ENCODE measurements at places on chromosomes 11 and 22. TPM values are rescaled to one million over a fixed set of nuclear protein-coding genes. Genes with fewer than 3 reads are reported as not detected.

Gene FGF19
- not detected for total RNA-seq

Gene PAMR1
- 0.58 TPM for total RNA-seq

Gene TSPAN32
- total RNA-seq: 1.5 TPM

Gene OR51L1
- not detected for total RNA-seq

Measured in stomach (tissue), 19 donors.